ENCODE measurements at places on chromosomes 12 and 14. TPM values are rescaled to one million over a fixed set of nuclear protein-coding genes. Genes with fewer than 3 reads are reported as not detected.

Gene KLRK1
- total RNA-seq, result 80.4 TPM

Gene PTCSC3
- total RNA-seq, result not detected

DNA sequence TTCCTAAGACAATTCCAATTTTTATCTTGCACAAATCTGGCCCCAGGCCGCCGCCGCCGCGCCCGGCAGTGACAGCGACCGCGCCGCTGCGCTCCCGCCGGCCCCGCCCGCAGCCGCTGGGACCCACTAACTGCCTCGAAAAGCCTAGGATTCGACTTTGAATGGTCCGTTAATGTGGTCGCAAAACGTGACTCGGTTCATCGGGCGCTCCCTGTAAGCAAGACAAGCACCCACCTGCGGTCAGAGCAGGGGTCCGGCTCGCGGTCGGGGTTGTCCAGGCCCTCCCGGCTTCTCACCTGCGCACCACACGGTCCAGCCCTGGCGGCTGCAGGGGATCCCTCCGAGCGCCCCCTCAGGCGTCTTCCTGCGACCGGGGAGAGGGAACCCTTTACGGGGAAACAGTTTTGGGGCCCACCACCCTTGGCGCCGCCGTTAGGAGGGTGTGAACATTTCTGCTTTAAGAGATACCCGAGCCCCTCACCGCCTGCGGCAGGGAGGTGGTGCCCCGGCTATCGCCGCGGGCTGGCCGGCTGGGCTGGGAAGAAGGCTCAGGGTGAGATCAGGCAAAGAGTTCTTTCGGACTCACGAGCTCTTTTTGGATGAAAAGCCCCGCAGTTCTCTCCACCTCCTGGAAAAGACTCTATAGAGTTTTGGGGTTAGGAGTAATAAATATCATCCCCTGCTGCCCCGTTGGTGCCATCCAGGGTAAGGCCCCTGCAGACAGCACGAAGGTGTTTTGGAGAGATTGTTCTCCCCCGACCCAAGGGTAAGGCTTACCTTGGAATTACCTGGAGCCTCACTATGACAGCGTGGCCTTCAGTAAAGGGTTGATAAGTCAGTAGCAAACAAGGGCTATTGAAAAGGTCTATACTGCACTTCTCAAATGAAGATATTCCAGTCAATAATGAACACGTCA, 13.6 kb upstream of the FOXJ2 start:
- peaks cover 20% of the 10 kb centered on the region for H3K27me3 ChIP-seq
- H3K27ac ChIP-seq, result no peak overlapping the region
- no peaks in the 10 kb centered on the region for H3K4me1 ChIP-seq

- no peak for DNase-seq
- H3K27me3 ChIP-seq, result no peaks in the 10 kb centered on the region
- peaks cover 20% of the 10 kb centered on the region for H3K4me1 ChIP-seq
Observed at GRCh38 chr12:1422604-1423315, 171.6 kb downstream of the FBXL14 start.

Gene SLC25A3
- total RNA-seq, result 444 TPM

GRCh38 chr12:10082117-10082874, 16.5 kb downstream of the CLEC1A start:
- DNase-seq, result no peak
- peaks cover 11% of the 10 kb centered on the region for H3K27me3 ChIP-seq
- H3K4me1 ChIP-seq, result no peaks in the 10 kb centered on the region
- H3K36me3 ChIP-seq, result peaks cover 20% of the 10 kb centered on the region

DNA sequence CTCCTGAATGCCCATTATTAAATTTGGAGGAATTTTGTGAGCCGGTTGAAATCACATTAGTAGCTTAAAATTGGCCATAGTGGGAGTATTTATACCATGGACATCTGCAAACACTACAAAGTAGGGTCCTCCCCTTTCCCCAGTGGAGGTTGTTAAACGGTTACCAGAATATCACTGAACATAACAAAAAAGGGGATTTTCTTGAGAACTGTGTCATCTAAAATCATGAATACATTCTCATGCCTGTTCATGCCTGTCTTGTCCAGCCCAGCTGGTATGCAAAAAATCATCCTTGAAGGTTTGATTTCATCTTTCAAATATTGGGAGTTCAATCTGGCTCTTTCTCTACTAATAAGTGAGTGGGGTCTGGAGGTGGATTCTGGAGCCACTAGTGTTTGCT, 96.4 kb downstream of the OTOGL start:
- H3K27me3 ChIP-seq, result peaks cover 2% of the 10 kb centered on the region
- H3K36me3 ChIP-seq, result no peaks in the 10 kb centered on the region
- no peak overlapping the region for H3K27ac ChIP-seq
- DNase-seq, result no peak

Gene DPY19L2
- 0.64 TPM for total RNA-seq
